ENCODE measurements at places on chromosomes 7 and 10.

DNA sequence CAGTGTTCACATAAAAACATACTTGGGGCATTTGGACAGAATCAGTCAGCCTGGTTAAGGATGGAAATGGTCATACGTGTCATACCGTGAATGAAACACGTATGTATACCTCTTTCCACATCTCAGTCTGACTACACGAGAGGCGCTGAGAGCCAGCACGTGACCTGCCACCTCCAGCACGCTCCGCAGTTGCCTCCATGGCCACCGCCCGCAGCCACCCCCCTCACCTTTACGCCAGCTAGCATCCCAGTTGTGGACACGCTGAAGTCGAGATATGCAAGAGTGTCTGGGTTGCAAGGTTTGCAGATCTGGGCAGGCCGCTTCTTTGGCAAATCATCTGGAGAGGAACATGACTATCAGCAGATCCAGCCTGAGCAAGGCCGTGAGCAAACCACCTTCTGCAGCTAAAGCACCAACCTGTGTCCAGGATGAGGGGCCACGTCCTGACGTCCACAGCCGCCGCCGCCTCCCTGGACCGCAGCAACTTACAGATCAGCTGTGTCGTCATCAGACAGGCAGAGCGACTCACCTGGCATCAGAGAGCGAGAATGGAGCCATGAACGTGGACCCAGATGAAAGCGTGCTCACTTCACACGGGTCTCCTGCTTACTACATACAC, 209.4 kb downstream of the ZMYND11 start:
- DNase-seq, result no peak

- DNase-seq, result no peak
These were observed 59.0 kb downstream of the SYPL1 start for GRCh38 chr7:106053109-106053508.

- no peak for DNase-seq
These were observed 37.0 kb downstream of the HTR5A start for GRCh38 chr7:155107126-155107525.

- no peak for DNase-seq
These were observed 23.0 kb downstream of the BZW2 start for GRCh38 chr7:16668978-16669377.

GRCh38 chr7:4957847-4958476, 1.0 kb downstream of the MMD2 start:
- DNase-seq, result no peak

- DNase-seq, result no peak
These were observed 6.8 kb upstream of the HECW1 start for GRCh38 chr7:43105521-43106120.

DNA sequence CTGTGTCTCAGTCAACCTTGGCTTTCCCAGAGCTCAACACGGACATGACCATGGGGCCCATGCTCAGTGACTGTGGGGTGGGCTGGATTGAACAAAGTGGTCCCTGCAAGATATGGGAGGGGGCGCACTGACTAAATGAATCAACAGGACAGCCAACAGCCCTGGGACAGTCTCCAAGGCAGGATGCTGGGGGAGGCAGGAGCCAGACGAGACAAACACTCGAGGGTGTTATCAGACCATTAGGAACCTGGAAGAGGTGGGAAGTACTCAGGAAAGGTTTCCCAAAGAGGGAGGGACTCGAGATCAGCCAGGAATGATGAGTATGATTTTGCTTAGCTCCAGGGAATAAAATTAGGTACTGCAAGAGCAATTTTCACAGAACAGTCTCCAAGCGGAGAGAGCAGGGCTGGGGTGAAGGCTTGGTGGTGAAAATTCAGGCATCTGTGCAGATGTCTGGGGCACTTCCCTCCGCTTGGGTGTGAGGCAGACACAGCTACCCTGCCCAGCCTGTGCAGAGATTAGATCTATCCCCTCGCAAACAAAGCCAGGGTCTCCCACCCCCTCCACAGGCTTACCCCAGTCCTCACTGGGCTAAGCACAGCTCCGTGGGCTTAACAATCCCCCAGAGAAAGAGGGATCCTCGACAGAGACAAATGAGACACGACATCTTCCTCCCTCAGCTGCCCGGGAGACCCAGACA, 261.1 kb upstream of the ZMIZ1 start:
- DNase-seq, result no peak

DNA sequence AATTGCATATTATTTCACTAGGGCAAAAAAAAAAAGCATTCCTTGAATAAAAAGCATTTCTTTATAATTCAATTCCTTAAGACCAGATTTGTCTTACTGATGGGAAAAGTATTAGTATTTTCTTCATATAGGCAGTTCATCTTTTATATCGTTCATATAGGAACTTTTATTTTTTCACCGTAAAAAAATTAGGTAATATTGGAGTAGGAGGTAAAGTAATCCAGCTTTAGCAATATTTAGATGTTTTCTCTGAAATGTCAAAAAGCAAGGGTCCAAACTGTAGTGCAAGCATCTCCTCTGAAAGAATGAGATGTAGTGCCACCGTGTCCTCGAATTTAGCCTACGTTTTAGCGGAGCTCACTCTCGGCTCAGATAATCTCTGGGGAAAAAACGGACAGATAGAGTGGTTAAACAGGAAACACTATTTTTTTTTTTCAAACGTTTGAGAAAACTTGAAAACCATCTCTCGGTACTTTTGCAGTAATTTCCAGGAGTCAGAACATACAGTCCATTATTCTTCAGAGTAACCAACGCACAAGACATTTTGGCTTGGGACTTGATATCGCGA, 5.5 kb upstream of the SPAG6 start:
- no peak for DNase-seq

DNA sequence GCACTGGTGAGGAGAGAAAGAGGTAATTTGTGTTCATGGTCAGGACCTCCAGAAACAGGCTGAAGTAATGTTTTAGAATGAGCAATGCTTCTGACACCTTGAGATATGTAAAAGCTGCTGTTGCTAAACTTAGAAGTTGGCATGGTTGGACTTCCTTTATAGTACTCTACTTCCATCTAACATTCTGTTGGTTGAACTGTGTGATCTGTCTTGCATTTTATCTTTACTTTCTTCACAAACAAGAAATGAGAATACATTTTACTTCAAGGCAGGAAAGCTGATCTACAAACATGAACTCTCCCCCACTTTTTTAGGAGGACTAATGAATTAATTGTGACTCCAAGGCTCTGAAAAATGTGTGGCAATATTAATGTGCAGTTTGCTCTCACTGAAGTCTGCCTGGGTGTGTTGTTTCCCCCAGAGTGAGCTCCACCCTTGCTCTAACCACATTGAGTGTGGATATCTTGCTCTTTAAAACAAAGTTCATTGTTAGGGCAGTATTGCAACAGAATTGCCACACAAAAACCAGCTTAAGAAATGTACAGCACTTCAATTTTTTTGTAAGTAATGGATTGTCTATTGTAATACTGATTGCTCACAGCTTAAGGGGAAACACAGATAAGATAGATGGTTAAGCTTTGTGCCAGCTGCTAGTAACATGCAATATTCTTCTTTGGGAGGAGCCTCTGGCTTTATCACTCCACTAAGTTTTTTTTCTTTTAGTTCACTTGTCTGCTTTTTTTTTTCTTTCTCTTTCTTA, 69.0 kb downstream of the ADD3 start:
- peak; percentile 45 for DNase-seq

DNA sequence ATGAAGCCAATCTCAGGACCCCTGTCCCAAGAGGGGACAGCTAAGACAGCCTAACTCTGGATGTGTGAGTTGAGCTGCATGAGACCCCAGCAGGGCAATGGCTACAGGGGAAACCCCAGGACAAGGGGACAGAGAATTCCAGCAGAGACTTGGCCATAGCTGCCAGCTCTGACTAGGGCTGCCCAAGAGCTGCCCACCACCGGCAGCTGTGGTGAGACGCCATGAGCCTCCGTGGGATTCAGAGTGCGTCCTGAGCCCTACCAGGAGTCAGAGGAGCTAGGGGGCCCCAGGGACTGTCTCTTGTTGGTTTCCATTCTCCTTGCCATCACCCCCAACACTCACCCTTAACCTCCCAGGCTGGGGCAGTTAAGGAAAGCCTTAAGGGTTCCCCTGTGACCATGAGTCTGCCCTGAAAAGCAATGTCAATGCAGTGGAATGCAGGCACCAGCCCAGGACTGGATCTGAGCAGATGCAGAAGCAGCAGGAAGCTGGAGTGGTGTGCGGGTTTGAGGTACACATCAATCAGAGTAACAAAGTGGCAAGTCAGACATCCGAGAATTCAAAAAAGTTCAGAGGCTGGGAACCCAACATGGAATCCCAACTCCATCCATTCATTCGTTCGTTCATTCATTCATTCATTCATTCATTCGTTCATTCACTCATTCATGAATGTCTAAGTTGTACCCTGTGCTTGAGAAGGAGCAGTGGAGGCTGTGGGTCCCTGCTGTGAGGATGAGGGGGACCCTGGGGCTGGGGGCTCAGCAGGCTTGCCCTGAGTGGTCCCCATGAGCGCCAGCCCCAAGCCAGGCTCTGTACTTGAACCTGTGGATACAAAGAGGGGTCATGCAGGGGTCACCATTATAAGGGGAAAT, 52.9 kb downstream of the C10orf120 start:
- no peak for DNase-seq

- DNase-seq, result no peak
These were observed 12.2 kb upstream of the LGI1 start for GRCh38 chr10:93745408-93746065.

GRCh38 chr7:20132585-20132984, 84.6 kb downstream of the MACC1 start:
- DNase-seq, result no peak

- DNase-seq, result no peak
These were observed 62.8 kb downstream of the CUBN start for GRCh38 chr10:17066807-17067206.

DNA sequence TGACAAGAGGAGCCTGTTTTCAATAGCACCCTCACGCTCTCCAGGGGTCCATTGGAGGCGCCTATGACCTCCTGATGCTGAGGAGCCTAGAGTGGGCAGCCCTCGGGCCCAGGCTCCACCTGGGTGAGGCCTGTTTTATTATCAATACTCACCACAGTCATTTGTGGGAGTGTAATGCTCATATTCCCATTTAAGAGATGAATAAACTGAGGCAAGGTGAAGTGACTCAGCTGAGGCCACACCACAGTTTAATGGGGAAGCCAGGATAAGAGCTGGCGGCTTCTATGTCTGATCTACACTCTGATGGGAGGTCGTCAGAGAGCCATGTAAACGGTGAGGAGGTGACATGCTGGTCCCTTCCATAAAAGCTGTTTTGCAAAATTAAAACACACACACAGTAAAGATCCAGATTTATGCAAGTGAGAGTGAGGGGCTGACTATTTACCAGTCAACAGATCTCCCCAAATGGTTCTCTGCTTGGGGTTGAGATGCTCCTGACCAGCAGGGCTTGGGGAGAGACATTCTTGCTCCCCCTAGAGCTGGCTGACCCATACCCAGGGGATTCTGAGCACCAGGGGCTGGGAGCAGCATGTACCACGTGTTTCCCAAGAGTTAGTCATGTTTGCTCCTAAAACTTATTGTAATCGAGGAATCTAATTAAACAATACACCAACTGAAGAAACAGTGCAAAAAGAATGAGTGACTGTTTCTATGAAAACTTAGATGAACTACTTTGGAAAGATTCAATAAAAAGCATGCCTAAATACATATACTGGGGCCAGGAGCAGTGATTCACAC, 81.0 kb upstream of the INSIG1 start:
- DNase-seq, result no peak

DNA sequence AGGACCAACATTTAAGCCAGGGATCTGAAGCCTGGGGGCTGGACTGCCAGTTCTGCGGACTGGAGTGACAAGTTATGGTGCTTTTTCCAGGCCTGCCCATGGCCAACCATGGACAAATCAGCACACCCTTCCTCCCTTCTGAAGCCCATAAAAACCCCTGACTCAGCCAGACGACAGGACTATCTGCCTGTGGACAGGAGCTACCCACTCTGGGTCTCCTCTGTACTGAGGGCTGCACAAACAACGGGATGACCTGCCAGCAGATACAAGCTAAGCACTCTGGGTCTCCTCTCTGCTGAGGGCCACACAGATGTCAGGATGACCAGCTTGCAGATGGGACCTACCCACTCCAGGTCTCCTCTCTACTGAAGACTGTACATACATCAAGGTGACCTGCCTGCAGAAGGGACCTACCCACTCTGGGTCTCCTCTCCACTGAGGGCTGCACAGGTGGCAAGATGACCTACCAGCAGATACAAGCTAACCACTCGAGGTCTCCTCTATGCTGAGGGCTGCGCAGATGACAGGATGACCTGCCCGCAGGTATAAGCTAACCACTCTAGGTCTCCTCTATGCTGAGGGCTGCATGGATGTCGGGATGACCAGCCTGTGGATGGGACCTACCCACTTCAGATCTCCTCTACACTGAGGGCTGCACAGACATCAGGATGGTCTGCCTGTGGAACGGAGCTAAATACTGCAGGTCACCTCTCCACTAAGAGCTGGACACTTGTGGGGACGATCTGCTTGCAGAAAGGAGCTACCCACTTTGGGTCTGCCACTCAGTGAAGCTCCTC, 110.1 kb upstream of the GPR22 start:
- DNase-seq, result no peak

DNA sequence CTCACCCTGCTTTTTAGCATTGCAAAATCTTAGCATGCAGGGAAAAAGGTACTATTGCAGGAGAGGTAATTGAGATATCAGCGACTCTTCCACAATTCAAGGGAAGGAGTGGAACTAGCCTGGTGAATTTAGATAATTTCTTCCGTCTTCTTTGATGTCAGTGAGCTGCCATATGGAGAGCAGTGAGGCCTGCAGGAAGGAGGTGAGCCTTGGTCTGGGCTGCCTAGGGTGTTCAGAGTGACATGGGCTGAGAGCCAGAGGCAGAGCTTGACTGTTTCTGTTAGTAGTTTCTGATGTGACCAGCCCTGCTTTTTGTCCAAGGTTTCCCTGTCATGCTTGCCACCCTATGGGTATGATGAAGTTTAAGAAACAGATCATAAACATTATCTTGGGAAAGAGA, 28.6 kb downstream of the KAT6B start:
- no peak for DNase-seq

DNA sequence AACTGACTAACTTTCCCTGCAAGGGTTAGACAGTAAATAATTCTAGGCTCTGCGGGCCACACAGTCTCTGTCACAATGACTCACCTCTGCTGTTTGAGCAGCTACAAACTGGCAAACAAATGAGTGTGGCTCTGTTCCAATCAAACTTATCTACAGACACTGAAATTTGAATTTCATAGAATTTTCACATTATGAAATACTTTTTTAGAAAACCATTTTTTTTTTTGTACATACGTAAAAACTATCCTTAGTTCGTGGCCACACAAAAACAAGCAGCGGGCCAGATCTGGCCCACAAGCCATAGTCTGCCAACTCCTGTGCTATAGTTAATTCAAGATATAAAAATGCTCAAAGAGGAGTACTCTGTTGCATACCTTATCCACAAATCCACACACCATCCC, 32.6 kb downstream of the PIP4K2A start:
- DNase-seq, result no peak

DNA sequence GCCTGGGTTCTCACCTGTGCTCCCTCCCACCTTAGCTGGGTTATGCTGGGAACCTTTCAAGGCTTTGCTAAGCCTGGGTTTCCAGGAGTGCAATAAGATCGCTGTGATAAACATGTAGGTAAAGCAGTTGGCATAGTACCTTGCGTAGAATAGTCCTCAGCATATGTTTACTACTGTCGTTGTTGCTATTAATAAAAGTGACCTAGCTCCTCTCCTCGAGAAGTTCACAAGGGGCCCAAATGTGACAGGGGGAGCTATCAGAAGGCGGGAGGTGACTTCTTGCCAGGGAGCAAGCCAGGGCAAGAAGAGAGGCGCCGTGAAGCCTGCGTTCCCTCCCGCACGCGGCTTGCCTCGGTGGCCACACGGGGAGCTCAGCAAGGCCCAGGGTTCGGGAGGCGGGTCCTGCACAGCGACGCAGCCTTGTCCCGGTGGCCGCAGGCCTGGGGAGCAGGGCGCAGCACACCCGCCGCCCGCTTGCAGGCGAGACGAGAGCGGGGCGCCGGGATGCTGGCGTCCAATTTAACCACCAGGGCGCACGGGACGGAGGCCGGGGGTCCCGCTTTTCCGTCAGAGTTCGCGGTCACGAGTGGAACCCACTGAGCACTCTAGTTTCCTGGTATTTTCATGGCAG, 106.2 kb downstream of the SNX10 start:
- DNase-seq, result no peak

Measured in HFF-Myc (cell line).